Activated naive CD8-positive, alpha-beta T cell treated with anti-CD3 and anti-CD28 coated beads for 36 hours (primary cell): ENCODE measurements at places on chromosomes 2 and 18. TPM values are rescaled to one million over a fixed set of nuclear protein-coding genes. Genes with fewer than 3 reads are reported as not detected.

DNA sequence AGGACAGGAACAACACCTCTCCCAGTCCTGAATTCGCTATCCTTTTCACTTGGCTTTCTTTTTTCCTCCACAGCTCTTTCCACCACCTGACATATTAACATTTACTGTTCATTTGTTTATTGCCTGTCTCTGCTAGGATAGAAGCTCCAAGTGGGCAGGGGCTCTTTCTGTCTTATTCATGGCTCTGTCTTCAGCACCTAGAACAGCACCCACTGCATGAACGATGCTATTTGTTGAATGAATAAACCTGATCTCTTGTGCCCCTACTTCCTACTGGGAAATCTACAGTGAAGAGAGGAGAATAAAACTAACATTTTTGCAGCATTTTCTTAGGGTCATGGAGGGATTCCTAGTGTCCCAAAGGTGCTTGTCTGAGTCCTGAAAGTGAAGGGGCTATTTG is 24.4 kb upstream of the GAREM2 start:
- no peaks in the 10 kb centered on the region for H3K36me3 ChIP-seq
- DNase-seq = no peak
- H3K4me3 ChIP-seq = no peak overlapping the region
- peaks cover 11% of the 10 kb centered on the region for H3K27me3 ChIP-seq

GRCh38 chr2:233119806-233120205 is 59.7 kb downstream of the INPP5D start:
- H3K27me3 ChIP-seq = no peaks in the 10 kb centered on the region
- H3K4me1 ChIP-seq = peaks cover 31% of the 10 kb centered on the region
- H3K27ac ChIP-seq = no peak overlapping the region
- no peak overlapping the region for H3K4me3 ChIP-seq
- H3K36me3 ChIP-seq = peaks cover 30% of the 10 kb centered on the region

GRCh38 chr18:58997811-58998337 is 133.2 kb downstream of the ZNF532 start:
- no peak for DNase-seq
- H3K27me3 ChIP-seq = peaks cover 28% of the 10 kb centered on the region
- no peaks in the 10 kb centered on the region for H3K36me3 ChIP-seq
- no peak overlapping the region for H3K27ac ChIP-seq

Gene TFCP2L1
- total RNA-seq = 0.04 TPM

GRCh38 chr2:29010946-29011345 is 29.8 kb downstream of the TOGARAM2 start:
- peak; percentile 42 for DNase-seq
- H3K4me1 ChIP-seq = peaks cover 70% of the 10 kb centered on the region
- peak overlapping the region; percentile 88 for H3K27ac ChIP-seq
- no peaks in the 10 kb centered on the region for H3K27me3 ChIP-seq
- peaks cover under 1% of the 10 kb centered on the region for H3K36me3 ChIP-seq

GRCh38 chr18:76721207-76721996 is 101.0 kb upstream of the ZNF236 start:
- H3K27me3 ChIP-seq = peaks cover 51% of the 10 kb centered on the region
- peak; percentile 73 for DNase-seq
- H3K4me1 ChIP-seq = peaks cover 32% of the 10 kb centered on the region
- H3K36me3 ChIP-seq = no peaks in the 10 kb centered on the region

- H3K4me1 ChIP-seq = peaks cover 8% of the 10 kb centered on the region
- no peaks in the 10 kb centered on the region for H3K27me3 ChIP-seq
- no peaks in the 10 kb centered on the region for H3K36me3 ChIP-seq
- no peak for DNase-seq
- H3K27ac ChIP-seq = no peak overlapping the region
These were observed 15.9 kb upstream of the ARMC9 start for GRCh38 chr2:231182513-231182899.

GRCh38 chr18:49226243-49227000 is 234.0 kb downstream of the DYM start:
- no peak for DNase-seq
- no peak overlapping the region for H3K4me3 ChIP-seq
- peaks cover 20% of the 10 kb centered on the region for H3K36me3 ChIP-seq
- peaks cover 15% of the 10 kb centered on the region for H3K4me1 ChIP-seq
- no peak overlapping the region for H3K27ac ChIP-seq

- H3K4me1 ChIP-seq = no peaks in the 10 kb centered on the region
- H3K27me3 ChIP-seq = no peaks in the 10 kb centered on the region
- H3K27ac ChIP-seq = no peak overlapping the region
- DNase-seq = no peak
These were observed 109.1 kb downstream of the PID1 start for GRCh38 chr2:229162015-229162414.

DNA sequence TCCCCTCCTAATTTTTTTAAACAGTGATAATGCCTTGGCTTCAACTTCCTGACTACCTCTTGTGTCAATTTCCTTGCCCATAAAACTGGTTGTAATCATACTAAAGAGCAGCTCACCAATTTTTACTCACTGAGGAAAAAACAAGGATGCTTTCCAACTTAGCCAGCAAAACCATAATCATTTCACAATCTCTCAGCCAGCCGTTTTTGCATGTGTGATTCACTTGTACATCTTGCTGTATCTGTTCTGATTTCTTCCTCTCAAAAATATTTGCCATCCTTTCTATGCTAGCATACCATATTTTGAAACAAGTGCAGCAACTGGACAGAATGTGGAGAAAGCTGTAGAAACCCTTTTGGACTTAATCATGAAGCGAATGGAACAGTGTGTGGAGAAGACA is 60.7 kb downstream of the RAB27B start:
- H3K4me3 ChIP-seq = no peak overlapping the region
- no peaks in the 10 kb centered on the region for H3K4me1 ChIP-seq
- H3K36me3 ChIP-seq = no peaks in the 10 kb centered on the region
- peaks cover 8% of the 10 kb centered on the region for H3K27me3 ChIP-seq

- H3K27ac ChIP-seq = no peak overlapping the region
- H3K27me3 ChIP-seq = no peaks in the 10 kb centered on the region
- peaks cover 6% of the 10 kb centered on the region for H3K36me3 ChIP-seq
- DNase-seq = no peak
These were observed 5.9 kb upstream of the ZAP70 start for GRCh38 chr2:97707362-97708047.

- no peaks in the 10 kb centered on the region for H3K4me1 ChIP-seq
- no peak overlapping the region for H3K27ac ChIP-seq
- no peak overlapping the region for H3K4me3 ChIP-seq
- peaks cover 8% of the 10 kb centered on the region for H3K27me3 ChIP-seq
- H3K36me3 ChIP-seq = no peaks in the 10 kb centered on the region
These were observed 161.6 kb downstream of the BCL11A start for GRCh38 chr2:60391649-60392375.

- peaks cover 35% of the 10 kb centered on the region for H3K36me3 ChIP-seq
- peaks cover 64% of the 10 kb centered on the region for H3K4me1 ChIP-seq
- peak overlapping the region; percentile 93 for H3K27ac ChIP-seq
- no peaks in the 10 kb centered on the region for H3K27me3 ChIP-seq
These were observed 533 bp downstream of the CXCR4 start for GRCh38 chr2:136117391-136117841.

- peaks cover 2% of the 10 kb centered on the region for H3K4me1 ChIP-seq
- H3K36me3 ChIP-seq = no peaks in the 10 kb centered on the region
- DNase-seq = no peak
- H3K27me3 ChIP-seq = peaks cover 43% of the 10 kb centered on the region
- H3K4me3 ChIP-seq = no peak overlapping the region
- H3K27ac ChIP-seq = no peak overlapping the region
These were observed 17.9 kb downstream of the DYSF start for GRCh38 chr2:71471276-71471675.

GRCh38 chr2:166170356-166170755 is 42.5 kb upstream of the SCN1A start:
- no peak overlapping the region for H3K4me3 ChIP-seq
- no peak for DNase-seq
- H3K36me3 ChIP-seq = no peaks in the 10 kb centered on the region
- H3K27ac ChIP-seq = no peak overlapping the region

DNA sequence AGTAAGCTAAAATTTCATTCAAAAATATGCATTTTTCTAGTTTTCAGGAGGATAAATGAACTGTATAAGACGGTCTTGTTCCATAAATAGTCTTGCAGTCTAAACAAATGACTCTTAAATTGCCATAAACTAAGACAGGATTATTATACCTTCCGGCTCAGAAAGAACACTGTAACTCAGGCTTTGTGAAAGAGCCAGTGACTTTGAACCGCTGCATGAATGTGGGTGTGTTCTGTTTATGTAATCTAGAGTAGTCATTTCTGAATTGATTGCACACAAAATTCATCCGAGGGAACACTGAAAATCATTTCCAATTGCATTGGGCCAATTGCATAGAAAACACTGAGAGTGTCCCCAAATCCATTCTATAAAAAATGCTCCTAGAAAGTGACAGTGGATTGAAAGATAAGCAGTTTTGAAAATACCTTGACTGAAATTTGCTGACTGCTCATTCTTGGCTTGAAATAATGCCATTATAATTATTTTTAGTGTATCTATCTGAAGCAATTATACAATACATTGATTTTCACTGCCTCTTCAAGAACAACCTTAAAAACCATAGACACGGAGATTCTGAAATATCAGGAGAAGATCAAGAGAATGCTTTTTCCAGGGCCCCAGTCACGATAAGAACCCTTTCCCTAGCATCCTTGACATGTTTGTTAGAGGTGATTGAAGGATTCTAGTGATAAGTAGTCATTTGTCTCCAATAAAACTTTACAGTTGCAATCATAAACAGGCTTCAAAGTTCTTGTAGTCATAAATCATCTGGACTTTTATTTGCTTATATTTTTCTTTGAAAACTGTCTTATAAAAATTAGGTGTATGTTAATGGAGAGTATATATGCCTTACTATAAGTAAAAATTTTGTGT is 55.4 kb downstream of the CNTNAP5 start:
- no peaks in the 10 kb centered on the region for H3K36me3 ChIP-seq
- no peak overlapping the region for H3K4me3 ChIP-seq
- no peak overlapping the region for H3K27ac ChIP-seq

Gene ANKRD29
- total RNA-seq = not detected

DNA sequence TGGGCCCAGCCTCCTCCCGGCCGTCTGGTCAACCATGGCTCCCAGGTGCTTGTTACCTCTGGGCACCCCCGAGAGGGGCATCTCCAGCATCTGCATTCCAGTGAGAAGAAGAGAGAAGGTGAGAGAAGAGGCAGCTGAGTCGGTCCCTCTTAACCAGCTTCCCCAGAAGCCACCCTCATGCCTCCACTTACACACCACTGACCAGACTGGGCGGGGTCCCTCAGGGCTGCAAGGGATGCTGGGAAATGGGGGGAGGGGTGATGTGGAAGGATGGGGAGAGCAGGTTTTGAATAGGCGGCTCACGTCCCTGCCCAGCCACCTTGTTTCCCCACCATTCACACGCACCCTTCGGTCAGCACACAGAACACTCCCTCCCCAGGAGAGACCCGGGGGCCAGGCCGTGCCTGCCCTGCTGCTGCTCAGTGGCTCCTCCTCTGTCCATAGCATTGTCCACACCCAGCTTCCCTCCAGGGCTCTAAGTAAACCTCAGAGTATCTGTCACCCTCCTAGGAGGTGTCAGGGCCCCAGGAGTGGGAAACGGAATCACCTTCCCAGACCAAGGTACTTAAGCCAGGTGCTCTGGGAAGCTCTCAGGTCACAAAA is 34.7 kb downstream of the GBX2 start:
- no peaks in the 10 kb centered on the region for H3K36me3 ChIP-seq

DNA sequence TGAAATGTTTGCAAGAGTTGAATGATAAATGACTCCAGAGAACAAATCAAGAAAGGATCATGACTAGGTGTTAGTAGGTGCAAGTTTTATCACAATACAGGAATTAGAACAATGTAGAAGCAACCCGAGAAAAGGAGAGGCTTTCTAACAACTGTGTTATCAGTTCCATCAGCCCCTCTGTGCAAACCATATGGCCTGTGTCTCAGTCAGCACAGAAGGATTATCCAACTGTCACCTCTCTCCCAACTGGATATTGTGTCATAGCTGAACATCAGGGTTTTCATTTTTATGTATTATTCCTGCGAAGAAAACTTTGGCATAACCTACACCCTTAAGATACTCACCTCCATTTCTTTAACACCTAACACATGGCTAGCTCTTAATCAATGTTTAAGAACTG is 321.6 kb upstream of the RND3 start:
- no peak for DNase-seq
- no peaks in the 10 kb centered on the region for H3K36me3 ChIP-seq
- no peaks in the 10 kb centered on the region for H3K4me1 ChIP-seq
- H3K4me3 ChIP-seq = no peak overlapping the region

GRCh38 chr2:11811036-11811654 is 64.7 kb downstream of the LPIN1 start:
- no peaks in the 10 kb centered on the region for H3K27me3 ChIP-seq
- no peak overlapping the region for H3K27ac ChIP-seq
- peaks cover 34% of the 10 kb centered on the region for H3K36me3 ChIP-seq
- H3K4me3 ChIP-seq = no peak overlapping the region

- H3K4me1 ChIP-seq = peaks cover 21% of the 10 kb centered on the region
- no peaks in the 10 kb centered on the region for H3K27me3 ChIP-seq
- H3K27ac ChIP-seq = no peak overlapping the region
- peaks cover 3% of the 10 kb centered on the region for H3K36me3 ChIP-seq
- no peak overlapping the region for H3K4me3 ChIP-seq
These were observed 180.1 kb downstream of the LDLRAD4 start for GRCh38 chr18:13398631-13399030.

DNA sequence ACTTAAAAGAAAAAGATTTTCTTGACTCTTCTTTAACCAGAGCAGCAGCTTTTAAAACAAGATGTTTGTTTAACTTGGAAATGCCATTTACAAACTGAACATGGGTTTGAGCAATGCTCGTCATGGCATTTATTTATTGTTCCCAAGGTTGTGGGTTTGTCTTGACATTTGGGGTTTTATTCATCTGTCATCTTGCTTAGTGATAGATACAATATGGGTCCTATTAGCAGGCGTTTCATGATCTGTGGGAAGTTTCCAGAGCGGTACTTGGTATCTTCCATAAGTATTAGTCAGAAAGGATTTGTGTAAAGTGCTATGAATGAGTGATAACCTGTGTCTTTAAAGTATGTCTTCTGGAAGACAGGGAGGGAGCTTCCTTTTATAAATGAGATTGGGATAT is 29.9 kb upstream of the MGAT5 start:
- no peak overlapping the region for H3K4me3 ChIP-seq
- H3K27ac ChIP-seq = no peak overlapping the region
- DNase-seq = no peak

DNA sequence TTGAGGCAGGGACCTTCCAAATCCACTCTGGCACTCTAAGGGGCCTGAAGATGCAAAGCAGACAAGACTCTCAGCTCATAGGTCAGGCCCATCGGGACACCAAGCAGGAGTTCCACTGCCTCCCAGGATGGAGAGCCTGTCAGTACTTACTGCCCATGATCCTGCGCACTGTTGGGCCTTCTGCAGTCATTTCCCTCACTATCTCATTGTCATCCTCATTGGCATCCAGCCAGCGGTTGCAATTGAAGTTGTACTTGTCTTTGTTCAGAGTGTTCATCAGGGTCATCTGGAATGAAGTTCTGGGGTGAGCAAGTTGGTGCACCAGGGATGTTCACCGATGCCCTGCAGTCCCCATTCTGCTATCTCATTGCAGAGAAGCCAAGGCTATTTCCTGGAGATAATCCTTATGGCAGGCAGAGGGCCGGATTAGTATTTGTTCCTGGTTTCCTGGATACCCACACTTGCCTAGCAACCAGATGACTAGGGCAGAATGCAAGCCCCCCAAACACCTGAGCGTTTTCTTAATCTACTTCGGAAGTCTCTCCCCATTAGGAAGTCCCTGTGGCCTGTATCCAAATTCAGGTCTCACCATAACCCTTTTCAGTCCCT is 65.1 kb downstream of the LOXHD1 start:
- H3K27me3 ChIP-seq = peaks cover 6% of the 10 kb centered on the region
- no peak overlapping the region for H3K4me3 ChIP-seq
- no peaks in the 10 kb centered on the region for H3K4me1 ChIP-seq
- no peaks in the 10 kb centered on the region for H3K36me3 ChIP-seq
- no peak overlapping the region for H3K27ac ChIP-seq
- DNase-seq = no peak

- no peak overlapping the region for H3K4me3 ChIP-seq
- DNase-seq = no peak
- H3K27me3 ChIP-seq = peaks cover 21% of the 10 kb centered on the region
- H3K36me3 ChIP-seq = no peaks in the 10 kb centered on the region
- H3K4me1 ChIP-seq = no peaks in the 10 kb centered on the region
These were observed 56.4 kb upstream of the OTOS start for GRCh38 chr2:240196716-240197461.
